ENCODE measurements at places on chromosomes 5 and 9.
A peak's percentile ranks its signal among the peaks of the same experiment; 100 is the strongest.

DNA sequence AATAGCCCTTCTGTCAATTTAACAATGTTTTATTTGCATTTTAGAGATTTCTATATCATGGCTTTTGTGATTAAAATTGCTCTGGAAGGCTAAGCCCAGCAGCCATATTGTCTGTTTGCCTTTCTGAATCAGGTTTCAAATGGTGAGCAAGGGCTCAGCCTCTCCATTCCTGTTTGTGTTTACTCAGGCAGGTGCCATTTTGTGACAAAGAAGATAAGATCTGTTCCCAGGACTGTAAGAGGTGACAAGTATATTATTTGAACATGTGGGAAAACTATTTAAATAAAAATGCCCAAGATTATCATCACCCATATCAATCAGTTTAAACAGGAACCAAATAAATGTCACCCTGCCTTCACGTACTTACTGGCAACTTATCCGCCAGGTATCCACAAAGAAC lies 641.3 kb upstream of the KLF4 start:
- no peak for DNase-seq

GRCh38 chr5:143437666-143438273 lies 34.3 kb upstream of the NR3C1 start:
- DNase-seq = no peak

GRCh38 chr9:137670391-137671195 lies 51.8 kb downstream of the EHMT1 start:
- DNase-seq = no peak

- no peak for DNase-seq
Measured at GRCh38 chr9:79300068-79300467, 271.7 kb upstream of the TLE4 start.

- no peak for DNase-seq
Measured at GRCh38 chr9:101387871-101388506, 3.2 kb upstream of the BAAT start.

DNA sequence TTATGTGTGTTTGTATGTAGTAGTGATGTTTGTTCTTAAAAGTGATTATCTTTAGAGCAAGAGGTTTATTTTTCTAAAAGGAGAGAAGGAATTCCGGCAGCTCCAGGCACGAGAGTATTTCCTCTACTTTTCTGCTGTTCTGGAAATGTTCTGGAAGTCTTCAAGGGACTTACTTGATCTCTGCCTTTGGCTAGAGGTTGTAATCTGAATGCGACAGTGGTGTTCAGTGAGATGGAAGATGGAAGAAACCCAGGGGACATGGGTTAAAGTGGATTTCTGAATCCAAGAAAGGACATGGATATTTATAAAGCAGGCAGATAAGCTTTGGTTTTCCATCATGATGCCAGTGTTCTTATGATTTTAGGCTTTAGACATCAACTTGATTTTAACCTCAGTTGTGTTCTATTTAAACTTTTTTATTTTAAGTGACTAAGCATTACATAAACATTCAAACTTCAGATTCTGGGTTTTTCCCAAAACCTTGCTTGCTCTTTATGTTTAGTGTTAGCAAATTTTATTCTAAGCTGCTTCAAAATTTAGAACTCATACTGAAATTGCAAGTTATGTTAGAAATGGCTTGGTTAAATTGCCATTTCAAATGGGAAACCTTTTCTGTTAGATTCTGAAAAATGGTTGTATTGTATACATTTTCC lies 3.6 kb downstream of the GPR21 start:
- no peak for DNase-seq

GRCh38 chr9:89731262-89732182 lies 126.7 kb downstream of the GADD45G start:
- no peak for DNase-seq

DNA sequence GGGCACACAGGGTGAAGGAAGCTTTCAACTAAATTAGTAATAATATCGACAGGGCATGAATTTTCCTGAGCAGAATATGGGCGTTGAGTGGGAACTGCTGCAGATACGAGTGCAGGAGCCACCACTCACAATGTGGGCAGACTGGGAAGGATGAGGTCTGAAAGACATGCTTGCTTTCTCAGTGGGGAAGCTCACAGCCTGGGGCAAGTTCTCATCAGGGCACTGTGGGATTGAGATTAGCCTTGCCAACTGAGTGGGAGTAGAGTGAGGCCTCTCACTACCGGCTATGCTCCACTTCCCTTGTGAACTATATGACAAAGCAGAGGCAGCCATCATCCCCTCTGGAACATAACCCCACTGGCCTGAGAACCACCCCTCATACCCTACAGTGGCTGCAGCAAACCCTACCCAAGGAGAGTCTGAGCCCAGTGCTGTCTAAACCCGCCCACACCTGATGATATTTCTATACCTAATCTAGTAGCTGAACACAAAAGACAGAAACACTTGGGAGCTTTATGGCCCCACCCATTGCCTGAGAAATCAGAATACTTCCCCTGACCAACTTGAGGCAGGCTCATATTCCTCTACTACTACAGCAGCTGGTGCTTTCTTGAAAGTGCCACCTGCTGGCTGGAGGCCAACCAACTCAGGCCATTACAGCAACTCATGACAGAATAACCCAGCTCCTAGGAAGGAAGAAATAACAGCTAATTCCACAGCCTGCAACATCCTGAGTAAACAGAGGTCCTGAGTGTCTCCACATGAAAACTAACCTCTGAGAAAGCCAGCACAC lies 173.7 kb upstream of the SPEF2 start:
- no peak for DNase-seq

GRCh38 chr5:174690271-174690670 lies 34.1 kb upstream of the MSX2 start:
- no peak for DNase-seq

DNA sequence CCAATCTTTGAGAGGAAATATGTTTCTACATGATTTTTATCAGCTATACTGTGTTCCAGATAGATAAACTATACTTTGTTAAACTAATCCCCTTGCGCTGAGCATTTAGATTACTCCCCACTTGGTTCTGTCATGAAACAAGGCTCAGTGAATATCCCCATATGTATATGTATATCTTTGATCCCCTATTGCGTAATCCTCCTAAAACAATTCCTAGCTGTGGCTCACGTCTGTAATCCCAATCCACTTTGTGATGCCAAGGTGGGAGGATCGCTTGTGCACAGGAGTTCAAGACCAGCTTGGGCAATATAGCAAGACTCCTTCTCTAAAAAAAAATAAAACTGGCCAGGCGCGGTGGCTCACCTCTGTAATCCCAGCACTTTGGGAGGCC lies 2.7 kb downstream of the PHYHD1 start:
- DNase-seq = no peak

DNA sequence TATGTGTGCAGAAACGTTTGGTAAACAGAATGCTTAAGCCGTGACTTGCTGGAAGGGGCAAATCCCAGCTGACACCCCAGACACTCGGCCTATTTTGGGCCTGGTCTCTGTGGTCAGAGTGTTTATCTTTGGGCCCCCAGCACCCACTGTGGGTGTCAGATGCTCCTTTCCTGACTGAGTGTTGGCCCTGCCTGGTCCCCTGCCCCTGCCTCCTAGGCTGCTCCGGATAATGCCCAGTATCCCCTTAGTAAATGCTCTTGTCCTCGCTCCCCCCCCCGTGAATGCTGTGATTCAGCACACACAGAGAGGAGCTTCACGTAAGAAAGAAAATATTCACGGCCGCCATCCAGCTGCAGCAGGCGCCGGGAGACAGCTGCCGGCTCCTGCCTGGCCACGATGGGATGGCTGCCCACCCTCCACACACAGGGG lies 11.3 kb upstream of the ANGPTL2 start:
- DNase-seq = no peak

- no peak for DNase-seq
Measured at GRCh38 chr9:110951805-110952539, 86.3 kb downstream of the LPAR1 start.

DNA sequence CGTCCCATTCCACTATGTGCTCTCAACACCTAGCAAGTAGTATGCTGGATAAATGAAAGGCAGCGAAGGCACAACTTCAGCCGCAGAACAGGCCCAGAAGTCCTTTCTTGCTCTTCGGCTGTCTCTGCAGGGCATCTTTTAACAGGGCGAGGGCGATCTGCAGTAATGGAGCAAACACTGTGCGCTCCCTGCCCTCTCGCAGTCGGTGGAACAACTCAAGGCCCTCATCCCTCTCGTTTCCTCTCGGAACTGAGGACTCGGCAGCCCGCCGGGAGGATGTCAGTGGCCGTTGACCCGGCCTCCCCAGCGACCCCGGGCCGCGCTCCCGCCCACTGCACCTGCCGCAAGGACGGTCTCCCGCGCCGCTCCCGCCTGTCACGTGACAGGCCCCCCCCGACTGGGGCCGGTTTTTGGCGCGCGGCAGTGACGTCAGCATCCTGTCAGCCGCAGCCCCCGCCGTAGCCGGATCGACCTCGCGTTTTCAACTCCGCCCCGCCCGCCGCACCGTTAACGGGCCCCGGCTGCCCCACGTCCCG lies 1.1 kb downstream of the ZNF367 start:
- DNase-seq = peak; percentile 90

- no peak for DNase-seq
Measured at GRCh38 chr9:82242285-82242963, 253.9 kb downstream of the SPATA31D1 start.

- no peak for DNase-seq
Measured at GRCh38 chr5:125835293-125836172, 587.7 kb upstream of the GRAMD2B start.

GRCh38 chr5:95283761-95284571 lies 928 bp downstream of the MCTP1 start:
- no peak for DNase-seq

GRCh38 chr9:7045361-7045760 lies 287.6 kb downstream of the KDM4C start:
- DNase-seq = no peak

- no peak for DNase-seq
Measured at GRCh38 chr5:36703245-36703860, 96.9 kb downstream of the SLC1A3 start.

- no peak for DNase-seq
Measured at GRCh38 chr9:100240512-100240911, 112.2 kb downstream of the TEX10 start.

DNA sequence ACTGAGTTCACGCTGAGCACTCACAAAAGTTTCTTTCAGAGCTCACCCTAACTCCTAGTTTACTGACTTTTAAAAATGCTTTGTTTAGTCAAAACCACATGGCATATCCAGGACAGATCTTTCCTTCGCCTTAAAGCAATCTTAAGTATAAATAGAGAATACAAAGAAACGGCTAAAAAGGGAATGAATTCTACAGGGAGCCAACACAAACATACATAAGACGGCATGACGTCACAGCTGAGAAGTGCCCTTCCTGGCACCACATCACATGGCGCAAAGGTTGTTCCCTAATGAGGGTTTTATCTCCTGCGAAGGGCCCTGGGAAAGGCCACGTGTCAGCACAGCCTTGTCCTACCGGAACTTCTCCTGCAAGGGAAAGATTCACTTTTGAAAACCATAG lies 141.3 kb downstream of the IRX1 start:
- DNase-seq = no peak

GRCh38 chr5:76606701-76607100 lies 16.5 kb downstream of the F2RL2 start:
- no peak for DNase-seq

DNA sequence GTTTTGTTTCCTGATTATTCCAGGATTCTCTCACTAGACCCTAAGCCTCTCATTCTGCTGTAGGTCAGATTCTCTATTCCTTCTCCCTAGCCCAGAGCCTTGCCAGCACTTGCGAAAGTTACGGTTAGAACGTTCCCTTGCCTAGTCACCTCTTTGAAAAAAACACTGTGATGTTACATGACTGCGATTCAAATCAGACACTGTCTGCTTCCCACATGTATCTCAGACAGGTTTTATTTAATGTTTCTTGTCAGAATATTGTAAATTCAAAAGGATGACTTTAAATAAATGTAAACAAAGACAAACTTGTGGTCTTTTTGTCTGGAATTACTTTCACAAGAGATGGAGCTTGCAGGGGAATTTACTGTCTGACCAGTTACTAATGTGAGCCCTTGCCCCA lies 116.5 kb upstream of the OTULINL start:
- DNase-seq = no peak

DNA sequence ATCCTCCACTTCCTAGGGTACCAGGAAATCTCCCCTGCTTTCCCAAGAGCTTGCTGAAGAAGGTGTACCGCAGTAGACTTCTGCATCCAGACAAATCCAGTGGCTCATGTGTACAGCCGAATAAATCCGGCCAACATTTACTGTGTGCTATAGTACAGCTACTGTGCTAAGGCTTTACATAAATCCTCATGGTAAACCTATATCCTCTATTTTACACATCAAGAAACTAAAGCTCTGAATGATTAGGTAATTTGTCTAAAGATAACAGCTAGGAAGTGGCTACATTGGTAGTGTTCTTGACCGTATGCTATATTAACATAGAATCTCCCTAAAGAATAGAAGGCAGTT lies 511 bp upstream of the WDR41 start:
- DNase-seq = no peak

- no peak for DNase-seq
Measured at GRCh38 chr5:51495672-51496071, 112.4 kb downstream of the ISL1 start.

DNA sequence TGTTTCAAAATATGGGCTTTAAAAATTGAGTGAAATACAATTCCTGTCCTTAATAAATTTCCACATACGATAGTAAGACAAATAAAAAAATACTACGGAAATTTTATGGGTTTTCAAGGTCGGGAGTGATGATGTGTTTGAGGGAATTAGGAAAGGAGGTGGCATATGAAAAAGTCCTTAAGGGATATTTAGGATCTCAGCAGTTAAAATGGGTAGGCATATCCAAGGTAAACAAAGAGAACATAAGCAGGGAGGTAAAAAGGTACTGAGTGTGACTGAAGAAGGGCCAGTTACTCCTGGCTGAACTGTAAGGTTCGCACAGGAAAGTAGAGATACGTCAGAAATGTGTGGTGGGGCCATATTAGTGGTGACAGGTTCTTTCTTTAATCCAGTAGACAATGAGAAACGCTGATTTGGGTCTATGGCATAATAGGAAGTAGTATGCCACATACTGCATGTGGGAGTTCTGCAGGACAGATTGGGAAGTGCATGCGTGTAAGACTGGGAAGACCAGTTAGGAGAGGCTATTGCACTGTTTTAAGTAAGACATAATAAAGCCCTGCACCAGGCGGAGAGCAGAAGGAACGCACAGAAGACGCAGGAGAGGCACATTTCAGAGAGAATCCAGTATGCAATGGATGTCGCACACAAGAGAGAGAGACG lies 937 bp upstream of the HMGCR start:
- no peak for DNase-seq

GRCh38 chr5:140162275-140162674 lies 12.7 kb upstream of the CYSTM1 start:
- DNase-seq = no peak

DNA sequence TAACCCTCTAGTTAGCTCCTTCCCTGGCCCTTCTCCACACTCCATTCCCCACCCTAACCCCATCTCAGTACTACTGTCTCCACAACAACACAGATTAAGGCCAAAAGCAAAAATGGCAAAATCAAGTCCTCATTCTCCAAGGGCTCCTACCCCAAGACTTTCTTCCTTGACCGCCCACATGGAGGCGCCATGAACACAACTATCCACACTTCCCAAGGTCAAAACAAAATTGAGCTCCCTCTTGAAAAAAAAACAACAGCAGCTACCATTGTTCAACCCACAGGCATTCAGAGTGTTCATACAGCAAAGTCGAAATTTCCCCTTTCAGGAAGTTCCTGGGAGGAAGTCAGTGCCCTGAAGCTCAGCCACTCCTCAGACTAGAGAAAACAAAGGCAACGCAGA lies 54.4 kb downstream of the GNAQ start:
- no peak for DNase-seq

- DNase-seq = no peak
Measured at GRCh38 chr9:126450668-126451205, 124.1 kb downstream of the MVB12B start.

GRCh38 chr9:121551985-121552753 lies 52.5 kb upstream of the GGTA1 start:
- DNase-seq = no peak

GRCh38 chr5:54518146-54518817 lies 723 bp downstream of the SNX18 start:
- DNase-seq = peak; percentile 21
